ENCODE measurements at places on chromosomes 5 and 9.

DNA sequence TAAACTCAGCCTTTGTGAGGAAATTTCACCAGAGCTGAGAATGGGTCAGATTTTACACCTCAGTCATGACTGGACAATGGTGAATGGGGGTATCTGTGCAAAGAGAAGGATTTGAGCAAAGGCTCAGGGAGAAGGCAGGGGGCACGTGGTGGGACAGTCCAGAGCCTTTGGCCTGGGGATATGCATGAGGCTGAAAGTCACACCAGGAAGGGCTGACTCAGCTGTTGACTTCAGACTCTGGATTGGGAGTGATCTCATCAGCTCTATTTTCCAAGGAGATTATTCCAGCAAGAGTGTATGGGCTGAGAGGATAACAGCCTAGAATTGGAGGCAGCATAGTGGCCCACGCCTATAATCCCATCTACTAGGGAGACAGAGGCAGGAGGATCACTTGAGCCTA lies 53.6 kb downstream of the SAXO1 start:
- no peak for DNase-seq

DNA sequence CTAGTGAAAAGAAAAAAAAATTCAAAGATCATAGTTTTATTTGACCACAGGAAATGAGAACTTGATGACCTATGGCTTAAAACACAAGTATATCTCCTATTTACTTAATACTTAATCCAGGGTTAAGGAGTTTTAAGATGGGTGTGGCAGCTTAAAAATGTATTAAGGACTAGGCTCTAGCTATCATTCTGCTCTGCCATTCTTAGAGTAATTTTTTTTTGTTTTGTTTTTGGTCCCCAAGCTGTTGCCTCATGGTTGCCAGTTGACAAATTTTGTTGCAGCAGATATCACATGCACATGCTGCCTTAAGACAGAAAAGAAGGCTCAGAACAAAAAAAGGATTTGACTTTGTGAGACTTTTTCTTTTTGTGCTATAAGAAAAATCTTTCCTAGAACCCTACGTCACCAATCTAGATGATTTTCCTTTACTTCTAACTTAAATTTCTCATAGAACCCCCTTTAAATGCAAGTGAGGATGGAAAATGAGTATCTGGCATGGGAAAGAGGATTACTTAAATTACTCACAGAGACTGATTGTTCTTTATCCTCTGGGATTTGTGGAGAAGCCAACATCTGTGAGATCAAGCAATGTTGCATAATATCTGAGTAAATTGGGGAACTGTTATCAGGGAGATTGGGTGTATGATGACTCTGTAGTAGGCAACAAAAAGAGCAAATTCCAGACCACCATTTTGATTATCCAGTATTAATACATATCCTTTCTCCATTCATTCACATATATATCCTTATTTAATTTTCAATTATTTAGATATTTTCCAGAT lies 364.7 kb upstream of the CD180 start:
- no peak for DNase-seq

GRCh38 chr9:106032978-106033377 lies 338.6 kb downstream of the TMEM38B start:
- DNase-seq: no peak

DNA sequence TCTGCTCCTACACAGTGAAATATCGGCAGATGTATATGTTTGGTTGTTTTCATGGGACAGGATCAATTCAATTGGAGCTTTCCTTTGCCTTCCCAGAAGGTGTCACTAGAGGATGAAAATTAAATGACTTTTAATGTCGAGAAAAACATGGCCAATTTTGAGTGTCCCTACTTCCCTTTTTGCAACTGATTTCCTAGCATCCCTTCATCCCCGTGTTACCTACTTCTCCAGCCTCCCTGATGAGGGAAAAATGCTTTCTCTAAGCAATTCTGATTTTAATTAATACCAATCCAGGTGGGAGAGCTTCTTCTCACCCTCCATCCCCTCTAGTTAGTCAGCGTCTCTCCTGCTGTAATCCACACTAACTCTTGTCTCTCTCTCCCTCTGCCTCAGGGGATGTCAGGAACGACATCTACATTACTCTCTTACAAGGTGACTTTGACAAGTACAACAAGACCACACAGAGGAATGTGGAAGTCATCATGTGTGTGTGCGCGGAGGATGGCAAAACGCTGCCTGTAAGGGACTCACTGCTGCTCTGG lies 64.9 kb downstream of the DOCK2 start:
- no peak for DNase-seq

DNA sequence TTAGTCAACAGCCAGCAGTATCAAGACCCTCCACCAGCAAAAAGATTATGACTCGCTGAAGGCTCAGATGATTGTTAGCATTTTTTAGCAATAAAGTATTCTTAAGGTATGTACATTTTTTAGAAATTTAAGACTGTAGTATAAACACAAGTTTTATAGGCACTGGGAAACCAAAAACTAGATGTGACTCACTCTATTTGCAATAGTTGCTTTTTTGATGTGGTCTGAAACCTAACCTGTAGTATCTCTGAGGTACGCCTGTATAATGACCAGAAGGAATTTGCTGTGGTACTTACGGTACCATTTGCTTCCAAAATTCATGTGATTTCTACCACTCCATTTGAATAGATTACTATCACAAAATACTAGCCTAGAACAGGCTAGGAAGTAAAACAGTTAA lies 60.8 kb downstream of the WDR41 start:
- no peak for DNase-seq

DNA sequence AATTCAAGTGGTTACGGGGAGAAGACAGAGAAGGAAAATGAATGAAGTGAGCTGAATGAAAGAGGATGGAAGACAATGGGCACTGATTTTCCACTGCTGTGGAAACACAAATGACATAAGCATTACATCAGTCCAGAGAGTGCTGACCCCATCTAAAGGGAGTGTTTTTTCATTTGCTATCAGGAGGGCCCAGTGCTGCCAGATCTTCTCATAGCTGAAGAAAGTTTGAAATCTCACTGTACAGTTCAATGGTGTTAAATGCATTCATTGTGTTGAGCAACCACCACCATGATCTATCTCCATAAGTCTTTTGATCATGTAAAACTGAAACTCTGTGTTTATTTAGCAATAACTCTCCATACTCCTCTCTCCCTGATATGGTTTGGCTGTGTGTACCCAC lies 41.5 kb upstream of the STARD4 start:
- no peak for DNase-seq

- no peak for DNase-seq
Measured at GRCh38 chr9:129489838-129490582, 130.9 kb downstream of the C9orf50 start.

DNA sequence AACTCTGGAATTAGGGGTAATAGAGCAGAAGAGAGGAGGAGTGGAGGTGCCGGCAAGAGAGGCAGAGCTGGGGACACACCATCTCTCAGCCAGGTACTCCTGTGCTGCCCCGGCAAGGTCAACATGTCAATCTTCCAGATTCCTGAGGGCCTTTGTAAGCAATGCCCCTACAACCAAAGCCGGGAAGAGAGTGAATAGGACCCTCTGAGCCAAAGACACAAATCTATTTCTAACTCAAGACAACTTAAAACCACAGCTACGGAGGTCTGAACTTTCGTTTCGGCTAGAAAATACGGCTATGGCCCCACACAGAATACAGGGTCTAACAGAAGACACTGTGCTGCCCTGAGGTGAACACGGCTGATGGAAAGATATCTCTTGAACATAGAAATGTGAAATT lies 66.6 kb downstream of the SERINC5 start:
- no peak for DNase-seq

- no peak for DNase-seq
Measured at GRCh38 chr9:21585756-21586752, 103.9 kb upstream of the IFNE start.

DNA sequence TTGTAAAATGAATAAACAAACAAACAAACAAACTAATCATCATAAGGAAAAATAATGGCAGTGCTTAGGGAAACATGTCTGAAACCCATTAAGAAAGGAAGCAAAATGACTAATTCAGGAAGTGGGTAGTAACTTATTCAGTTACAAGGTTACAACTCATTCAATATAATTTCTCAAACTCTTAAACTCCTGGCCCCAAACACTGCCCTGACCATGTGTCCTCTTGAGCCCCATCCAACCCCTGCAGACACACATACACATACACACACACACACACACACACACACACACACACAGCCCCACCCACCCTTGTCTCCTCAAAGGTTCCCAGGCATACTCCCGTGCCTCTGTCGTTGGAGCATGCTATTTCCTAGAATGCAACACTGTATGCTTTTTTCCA lies 193.9 kb downstream of the SEC61B start:
- no peak for DNase-seq

DNA sequence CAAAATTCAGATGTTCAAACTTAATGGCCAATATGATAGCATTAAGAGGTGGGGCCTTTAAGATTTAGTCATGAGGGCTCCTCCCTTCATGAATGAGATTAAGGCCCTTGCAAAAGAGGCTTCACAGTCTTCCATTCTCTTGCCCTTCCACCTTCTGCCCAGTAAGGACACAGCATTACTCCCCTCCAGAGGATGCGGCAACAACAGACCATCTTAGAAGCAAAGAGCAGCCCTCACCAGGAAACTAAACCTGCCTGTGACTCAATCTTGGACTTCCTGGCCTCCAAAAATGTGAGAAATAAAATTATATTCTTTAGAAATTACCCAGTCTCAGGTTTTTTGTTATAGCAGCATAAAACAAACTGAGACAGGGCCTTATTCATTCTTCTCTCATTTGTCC lies 8.2 kb downstream of the AP3B1 start:
- no peak for DNase-seq

GRCh38 chr9:19989213-19989612 lies 200.4 kb upstream of the SLC24A2 start:
- no peak for DNase-seq

DNA sequence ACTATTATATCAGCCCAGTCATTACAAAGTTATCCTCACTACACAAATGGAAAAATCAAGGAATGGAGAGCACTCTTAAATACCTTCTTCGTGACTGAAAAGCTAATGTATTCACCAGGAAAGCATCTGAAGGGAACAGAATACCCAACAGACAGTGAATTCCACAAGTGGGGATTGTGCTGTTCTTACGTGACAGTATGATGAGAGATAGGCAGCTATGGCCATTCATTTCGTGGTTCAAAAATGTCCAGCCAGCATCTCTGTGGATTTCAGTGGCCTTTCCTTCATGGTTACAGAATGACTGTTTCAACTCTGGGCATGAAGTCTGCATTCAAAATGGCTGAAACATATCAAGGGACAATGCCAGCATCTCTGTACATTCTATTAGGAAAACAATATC lies 323.8 kb downstream of the PRELID2 start:
- DNase-seq: no peak

- no peak for DNase-seq
Measured at GRCh38 chr5:142375944-142376411, 51.2 kb upstream of the SPRY4 start.

GRCh38 chr9:10443181-10443867 lies 169.5 kb downstream of the PTPRD start:
- DNase-seq: no peak

- no peak for DNase-seq
Measured at GRCh38 chr5:153212471-153212870, 278.0 kb upstream of the GRIA1 start.

- DNase-seq: no peak
Measured at GRCh38 chr5:180795771-180796313, 6.8 kb downstream of the MGAT1 start.

- DNase-seq: no peak
Measured at GRCh38 chr9:17171309-17172094, 36.7 kb downstream of the CNTLN start.

GRCh38 chr5:76660360-76660759 lies 37.2 kb upstream of the F2RL2 start:
- DNase-seq: no peak

DNA sequence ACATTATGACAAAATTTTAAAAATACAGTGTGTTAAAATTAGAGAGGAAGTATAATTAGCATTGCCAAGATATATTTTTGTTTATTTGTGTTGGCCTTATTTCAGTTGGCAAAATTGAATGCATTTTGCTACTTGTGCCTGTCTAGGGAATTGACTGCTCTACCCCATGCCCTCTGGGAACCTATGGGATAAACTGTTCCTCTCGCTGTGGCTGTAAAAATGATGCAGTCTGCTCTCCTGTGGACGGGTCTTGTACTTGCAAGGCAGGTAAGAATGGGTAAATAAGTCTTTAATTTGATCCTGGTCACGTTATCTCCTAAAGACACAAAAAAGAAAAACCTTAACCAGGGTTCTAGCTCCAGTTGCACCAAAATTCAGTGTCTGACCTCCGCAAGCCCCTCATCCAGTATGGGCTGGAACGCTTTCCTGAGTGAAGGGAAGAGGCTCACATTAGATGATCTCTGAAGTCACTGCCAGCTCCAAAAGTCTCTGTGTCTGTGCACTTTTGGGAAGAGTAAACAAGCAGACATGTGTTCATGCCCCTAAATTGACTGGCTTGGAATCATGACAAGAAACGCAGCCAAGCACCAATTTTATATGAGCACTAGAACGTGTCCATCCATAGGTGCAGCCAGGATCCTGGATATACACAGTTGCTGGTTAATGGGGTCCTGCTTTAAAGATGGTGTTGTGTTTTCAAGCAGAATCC lies 98.3 kb upstream of the PRRC1 start:
- no peak for DNase-seq

DNA sequence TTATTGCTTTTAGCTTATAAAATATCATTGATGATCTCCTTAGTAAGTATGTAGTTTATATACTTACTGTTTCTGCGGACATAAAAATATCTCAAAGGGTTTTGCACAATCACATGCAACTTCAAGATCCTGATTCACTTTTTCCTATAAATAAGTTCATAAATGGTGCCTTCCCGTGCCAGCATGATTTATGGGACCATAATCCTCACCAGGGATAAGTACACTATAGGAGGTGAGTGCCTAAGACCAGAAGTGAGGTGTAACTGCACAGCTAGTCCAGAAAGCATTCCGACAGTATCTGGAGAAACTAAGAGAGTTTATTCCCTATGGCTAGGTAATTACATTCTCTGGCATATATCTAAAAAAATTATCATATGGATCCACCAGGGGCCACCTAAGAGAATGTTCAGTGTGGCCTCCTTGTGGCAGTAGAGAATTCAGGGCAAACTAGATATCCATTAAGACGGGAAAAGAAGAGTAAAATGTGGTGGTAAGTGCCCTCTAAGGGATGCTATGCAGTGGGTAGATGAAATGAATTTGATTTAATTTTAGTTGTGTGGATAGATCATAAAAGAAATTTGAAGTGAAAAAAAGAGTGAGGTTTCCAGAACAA lies 402.5 kb upstream of the SLC24A2 start:
- DNase-seq: no peak

- DNase-seq: no peak
Measured at GRCh38 chr9:89686126-89686525, 81.3 kb downstream of the GADD45G start.

DNA sequence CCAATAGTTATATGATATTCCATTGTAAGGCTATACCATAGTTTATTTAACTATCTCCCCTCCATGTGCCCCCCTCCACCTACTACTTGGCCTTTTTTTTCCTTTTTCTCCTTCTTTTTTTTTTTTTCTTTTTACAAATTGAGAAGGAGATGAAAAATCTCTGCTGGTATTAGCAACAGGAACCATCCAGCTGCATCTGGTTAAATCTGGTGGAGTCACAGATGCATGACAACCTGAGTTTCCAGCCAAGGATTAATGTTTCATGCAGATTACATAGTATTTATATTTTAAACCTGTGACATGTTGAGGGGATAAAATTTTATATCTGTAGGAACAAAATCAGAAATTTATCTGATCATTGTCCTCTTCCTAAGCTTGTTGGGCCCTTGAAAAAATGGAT lies 128.5 kb upstream of the IQGAP2 start:
- no peak for DNase-seq
